ENCODE measurements at places on chromosomes 7 and 10.
A peak's percentile ranks its signal among the peaks of the same experiment; 100 is the strongest.

DNA sequence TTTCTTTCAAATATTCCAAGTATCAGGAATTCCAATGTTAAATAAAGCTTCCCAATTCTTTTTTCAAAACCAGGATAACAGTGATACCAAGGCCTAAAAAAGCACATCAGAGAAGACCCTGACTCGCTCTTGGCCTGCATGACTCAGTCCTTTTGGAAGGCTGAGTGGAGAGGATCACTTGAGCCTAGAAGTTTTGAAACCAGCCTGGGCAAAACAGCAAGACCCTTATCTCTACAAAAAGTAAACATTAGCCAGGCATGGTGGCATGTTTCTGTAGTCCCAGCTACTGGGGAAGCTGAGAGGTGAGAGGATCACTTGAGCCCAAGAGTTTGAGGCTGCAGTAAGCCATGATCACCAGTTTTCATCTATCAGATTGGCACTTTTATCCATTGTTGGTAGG, 18.7 kb downstream of the NFE2L3 start:
- no peak for DNase-seq

DNA sequence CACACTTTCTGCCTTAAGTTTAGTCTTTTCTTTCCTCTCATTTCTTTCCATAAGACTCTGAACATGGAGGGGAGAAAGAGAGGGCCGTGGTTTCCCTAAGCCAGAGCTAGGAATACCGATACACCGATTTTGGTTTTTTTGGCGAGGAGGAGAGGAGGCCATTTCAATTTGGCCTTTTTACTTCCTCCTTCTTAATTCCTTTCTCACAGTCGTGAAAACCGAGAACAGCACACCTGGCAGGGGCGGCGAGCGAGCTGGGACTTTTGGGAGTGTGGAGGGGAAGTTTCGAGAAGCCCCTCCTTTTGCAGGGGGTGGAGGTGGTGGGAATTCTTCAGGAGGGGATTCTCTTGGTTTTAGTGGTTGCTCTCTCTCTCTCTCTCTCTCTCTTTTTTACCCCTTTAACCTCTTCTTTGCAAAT, 6.2 kb downstream of the GATA3 start:
- DNase-seq = no peak

- no peak for DNase-seq
These were observed 43.4 kb downstream of the ADCYAP1R1 start for GRCh38 chr7:31095286-31096197.

- no peak for DNase-seq
These were observed 122.6 kb upstream of the LSM8 start for GRCh38 chr7:118061386-118061785.

DNA sequence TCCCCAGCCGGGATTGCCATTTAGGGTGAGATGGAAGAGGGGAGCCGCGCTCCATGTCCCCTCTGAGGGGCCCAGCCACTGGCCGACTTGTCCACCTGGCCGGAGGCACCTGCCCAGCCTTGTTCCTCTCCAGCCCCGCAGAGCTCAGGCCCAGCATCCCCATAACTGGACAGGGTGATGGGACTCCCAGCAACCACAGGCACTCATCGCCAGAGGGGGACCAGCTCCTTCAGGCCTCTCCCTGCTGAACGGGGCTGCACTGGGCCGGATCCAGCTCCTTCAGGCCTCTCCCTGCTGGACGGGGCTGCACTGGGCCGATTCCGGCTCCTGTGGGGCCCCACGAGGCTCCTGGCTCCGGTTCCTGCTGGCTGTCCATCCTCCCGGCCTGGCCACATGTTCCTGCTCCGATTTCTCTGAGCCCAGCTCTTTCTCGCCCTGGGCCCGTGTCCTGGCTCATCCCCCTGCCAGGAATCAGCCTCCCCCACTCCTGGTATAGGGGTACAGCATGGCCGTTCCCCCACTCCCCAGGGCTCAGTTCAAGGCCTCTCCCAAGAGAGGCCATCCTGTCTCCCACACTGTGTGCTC, 56.1 kb upstream of the ADGRA1 start:
- no peak for DNase-seq

- no peak for DNase-seq
These were observed 92.2 kb downstream of the AVL9 start for GRCh38 chr7:32587411-32587948.

- no peak for DNase-seq
These were observed 1077.1 kb upstream of the C7orf33 start for GRCh38 chr7:147513451-147513850.

- no peak for DNase-seq
These were observed 310.4 kb downstream of the CAMK1D start for GRCh38 chr10:12659706-12660105.

DNA sequence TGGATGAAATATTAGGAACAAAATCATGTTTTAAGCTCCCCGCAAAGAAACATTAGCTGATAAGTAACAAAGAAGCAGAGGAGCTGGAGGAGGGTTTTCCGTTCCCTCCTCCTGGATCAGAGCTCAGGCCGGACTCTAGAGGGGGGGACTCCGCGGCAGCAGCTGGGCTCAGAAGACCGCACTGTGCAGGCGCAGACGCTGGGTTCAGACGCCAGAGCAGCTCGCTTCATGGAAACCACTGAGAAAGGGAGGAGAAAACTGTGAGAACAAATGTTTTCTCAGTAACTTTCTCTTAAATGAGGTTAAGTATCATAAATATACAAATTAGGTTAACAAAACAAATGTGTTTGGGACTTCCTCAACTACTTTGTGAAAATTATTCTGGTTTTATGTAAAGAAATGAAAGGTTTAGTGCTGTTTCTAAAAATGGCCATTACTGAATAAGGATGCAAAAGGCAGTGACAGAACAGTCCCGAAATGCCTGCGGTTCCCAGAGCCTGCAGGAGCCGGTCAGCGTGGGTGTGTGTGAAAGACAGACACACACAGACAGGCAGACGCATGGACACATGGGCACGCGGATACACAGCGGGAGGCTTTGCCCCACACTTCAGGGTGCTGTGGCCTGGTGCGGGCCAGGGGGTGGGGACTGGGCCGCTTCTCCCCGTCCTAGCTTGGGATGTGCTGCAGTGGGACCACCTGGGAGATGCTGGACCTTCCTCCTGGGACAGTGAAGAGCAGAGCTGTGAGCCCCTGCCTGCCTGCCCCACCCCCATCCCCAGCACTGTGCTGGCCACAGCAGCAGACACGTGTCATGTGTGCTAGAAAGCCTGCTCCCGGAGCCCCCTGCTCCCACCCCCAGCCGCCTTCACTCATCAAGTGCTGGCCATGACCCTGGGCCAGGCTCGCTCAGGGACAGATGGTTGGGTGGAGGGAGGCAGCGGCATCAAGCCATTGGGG, 20.3 kb upstream of the ADGRA1 start:
- DNase-seq = no peak

DNA sequence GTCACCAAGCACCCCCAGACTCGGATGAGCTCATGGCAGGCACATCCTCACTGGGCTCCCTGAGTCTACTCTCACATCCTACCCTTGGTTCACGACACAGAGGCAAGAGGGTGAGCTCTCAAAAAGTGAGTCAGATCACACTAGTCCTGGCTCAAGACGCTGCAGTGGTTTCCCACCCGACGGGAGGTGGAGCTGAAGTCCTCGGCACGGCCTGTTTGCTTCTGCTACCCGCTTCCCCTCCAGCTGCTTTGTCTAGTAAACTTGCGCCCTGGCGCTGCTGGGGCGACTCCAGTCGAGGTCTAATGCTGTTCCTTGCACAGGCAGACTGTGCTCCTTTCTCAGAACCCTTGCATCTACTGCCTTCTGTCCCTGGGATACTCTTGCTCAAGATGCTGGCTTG, 13.5 kb upstream of the SFMBT2 start:
- peak; percentile 23 for DNase-seq

- DNase-seq = peak; percentile 5
These were observed 708 bp upstream of the GPR85 start for GRCh38 chr7:113087071-113087998.

- no peak for DNase-seq
These were observed 2.6 kb downstream of the PSMG3 start for GRCh38 chr7:1567049-1567771.

- no peak for DNase-seq
These were observed 9.6 kb upstream of the JAZF1 start for GRCh38 chr7:28190077-28190710.

DNA sequence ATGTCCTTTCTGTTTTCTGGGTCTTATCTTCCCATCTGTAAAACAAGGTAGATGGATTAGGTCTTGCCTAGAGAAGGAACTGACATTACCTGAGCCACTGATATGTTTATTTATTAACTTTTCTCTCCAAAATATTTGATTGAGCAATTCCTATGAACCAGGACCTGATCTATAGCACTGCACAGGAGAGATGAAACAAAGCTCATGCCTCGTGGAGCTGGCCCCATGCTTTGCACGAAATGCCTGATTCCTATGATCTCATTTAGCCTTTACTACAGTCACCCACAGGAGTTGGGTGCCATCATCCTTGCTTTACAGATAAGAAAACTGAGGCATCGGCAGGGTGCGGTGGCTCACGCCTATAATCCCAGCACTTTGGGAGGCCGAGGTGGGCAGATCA, 48.2 kb upstream of the ZMIZ1 start:
- no peak for DNase-seq

- no peak for DNase-seq
These were observed 76.7 kb downstream of the ANK3 start for GRCh38 chr10:60312818-60313588.

- DNase-seq = no peak
These were observed 132.9 kb downstream of the OAT start for GRCh38 chr10:124285587-124286527.

- peak; percentile 8 for DNase-seq
These were observed 72.8 kb downstream of the CCNY start for GRCh38 chr10:35409094-35409582.

GRCh38 chr7:147563669-147564068, 1026.9 kb upstream of the C7orf33 start:
- DNase-seq = no peak

DNA sequence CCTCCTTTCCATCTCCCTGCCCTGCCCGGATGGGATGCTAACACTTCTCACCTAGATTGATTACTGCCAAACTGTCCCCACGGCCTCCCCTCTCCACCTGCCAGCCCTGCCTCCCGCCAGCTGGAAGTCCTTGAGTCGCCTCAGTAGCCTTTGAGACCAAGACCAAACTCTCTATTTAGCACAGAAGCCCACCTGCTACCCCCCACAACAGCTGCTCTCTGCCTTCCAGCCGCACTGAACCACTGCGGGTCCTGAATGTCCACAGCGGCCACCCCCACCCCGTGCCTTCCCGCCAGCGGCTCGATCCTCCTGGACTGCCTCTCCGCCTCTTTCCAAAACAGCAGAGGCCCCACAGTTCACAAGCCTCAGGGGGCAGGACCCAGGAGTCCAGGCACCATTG, 39.0 kb downstream of the FKBP6 start:
- no peak for DNase-seq

DNA sequence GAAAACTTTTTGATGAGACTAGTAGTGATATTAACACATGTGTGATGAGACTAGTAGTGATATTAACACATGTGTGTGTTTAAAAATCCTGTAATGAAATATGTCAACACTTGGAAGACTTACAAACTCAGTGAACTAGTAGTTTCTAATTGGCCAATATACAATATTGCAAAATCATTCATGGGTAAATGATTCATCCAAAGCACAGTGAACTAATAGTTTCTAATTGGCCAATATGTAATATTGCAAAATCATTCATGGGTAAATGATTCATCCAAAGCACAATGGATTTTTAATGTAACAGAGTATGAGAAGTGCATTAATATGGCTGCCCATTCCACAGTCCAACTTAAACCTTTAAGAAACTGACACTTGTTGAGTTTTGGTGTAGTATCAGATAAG, 77.8 kb downstream of the ATAD1 start:
- no peak for DNase-seq

DNA sequence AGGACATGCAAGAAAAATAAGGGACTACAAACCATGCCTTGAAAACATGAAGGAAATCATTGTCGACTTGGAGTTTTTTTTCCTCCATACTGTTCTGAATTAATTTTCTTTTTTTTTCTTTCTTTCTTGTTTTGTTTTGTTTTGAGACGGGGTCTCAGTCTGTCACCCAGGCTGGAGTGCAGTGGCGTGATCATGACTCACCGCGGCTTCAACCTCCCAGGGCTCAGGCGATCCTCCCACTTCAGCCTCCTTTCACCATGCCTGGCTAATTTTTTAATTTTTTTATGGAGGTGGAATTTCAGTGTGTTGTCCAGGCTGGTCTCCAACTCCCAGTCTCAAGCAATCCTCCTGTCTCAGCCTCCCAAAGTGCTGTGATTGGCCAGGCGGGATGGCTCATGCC, 11.6 kb downstream of the UCMA start:
- DNase-seq = no peak

DNA sequence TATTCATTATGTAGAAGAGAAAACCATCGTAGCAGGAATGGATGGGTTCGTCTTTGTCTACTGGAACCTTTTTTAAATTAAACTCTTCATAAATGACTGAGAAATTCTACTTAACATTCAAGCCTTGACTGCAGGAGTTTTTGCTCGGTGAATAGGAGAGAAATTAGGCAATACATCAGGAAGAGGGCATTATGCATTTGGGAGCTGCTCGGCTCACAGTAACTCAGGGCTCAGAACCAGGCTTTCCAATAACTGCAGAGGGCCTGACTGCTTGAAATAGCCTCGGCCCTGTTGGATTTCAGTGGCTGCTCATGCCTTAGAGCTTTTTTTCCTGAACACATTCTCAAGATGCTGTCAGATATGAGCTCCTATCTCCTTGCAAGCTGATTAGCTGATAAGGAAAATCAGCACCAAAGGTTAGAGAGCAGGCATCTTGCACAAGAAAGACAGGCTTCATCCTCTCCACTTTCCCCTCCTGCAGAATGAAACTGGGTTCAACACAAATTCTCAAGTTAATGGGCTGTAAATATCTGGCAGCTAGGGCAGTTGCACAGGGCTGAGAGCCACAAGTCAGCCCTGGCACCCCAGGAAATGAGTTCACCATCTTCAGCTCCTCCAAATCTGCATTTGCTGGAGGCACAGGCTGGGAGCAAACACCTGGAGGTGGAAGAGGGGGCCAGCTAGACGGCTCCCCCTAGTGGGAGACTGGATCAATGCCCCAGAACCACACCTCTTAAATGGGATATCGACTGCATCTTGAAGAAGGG, 24.3 kb downstream of the TECTB start:
- peak; percentile 41 for DNase-seq

GRCh38 chr10:43131906-43132305, 6.3 kb upstream of the CSGALNACT2 start:
- DNase-seq = no peak

DNA sequence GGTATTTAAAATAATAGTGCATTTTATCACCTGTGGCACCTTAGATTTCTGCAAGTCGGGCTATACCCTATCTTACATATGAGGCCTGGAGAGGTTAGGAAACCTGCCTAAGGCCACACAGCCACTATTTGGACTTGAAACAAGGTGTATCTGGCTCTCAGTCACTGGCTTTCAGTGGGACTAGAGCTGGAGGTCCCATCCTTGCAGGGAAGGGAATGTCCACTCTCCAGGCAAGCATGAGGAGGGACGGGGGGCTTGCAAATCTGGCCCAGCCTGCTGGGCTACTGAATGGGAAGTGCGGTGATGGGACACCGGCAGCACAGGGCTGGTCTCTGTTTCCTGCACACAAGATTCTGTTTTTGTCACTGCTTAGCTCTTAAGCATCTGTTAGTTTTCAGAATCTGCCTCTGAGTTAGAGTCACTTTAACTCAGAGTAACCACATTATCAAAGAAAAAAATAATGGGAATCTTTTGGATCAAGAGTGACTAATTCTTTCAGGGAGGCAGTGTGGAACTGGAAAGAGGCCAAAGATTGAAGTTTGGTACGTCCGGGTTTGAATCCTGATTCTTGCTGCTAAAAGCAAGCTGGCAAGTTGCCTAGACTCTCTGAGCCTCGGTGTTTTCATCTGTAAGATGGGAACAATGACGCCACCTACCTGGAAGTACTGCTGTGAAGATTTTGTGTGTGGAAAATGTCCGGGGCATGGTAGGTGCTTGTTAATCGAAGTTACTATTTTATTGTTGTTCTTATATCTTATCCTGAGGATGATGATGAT, 33.8 kb upstream of the HABP2 start:
- no peak for DNase-seq
